ENCODE measurements at places on chromosomes 13 and 19.

GRCh38 chr19:44112802-44113137 is 429 bp upstream of the ZNF225 start:
- no peak for DNase-seq

- no peak for DNase-seq
Observed at GRCh38 chr13:112366907-112367646, 9.1 kb upstream of the SPACA7 start.

- no peak for DNase-seq
Observed at GRCh38 chr13:113078902-113079780, 26.4 kb upstream of the F7 start.

GRCh38 chr19:4732680-4733114 is 9.1 kb upstream of the DPP9 start:
- peak; percentile 45 for DNase-seq

DNA sequence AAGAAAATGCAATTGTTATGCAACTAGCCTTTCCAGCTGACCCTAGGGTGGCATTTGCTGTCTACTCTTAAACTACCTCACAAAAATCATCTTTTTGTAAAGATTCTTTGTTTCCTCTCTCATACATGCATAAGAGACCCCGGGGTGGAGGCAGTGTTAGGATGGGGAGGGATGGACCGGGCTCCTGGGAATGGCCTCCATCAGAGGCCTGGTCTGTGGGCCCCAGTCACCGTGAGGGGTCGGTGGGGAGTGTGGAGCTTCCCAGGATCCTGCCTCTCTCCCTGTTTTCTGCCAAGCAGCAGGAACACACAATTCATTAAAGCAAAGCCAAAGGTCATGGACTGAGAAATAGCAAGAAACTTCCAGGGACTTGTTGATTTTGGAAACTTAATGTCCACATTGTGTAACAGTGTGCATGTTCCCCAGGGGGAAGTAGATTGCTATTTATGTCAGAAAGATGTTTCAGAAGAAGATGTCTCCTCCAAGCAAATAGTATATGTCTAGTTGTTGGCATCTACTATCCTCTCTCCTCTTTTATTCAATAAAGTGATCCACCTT is 241.4 kb downstream of the ENOX1 start:
- no peak for DNase-seq

DNA sequence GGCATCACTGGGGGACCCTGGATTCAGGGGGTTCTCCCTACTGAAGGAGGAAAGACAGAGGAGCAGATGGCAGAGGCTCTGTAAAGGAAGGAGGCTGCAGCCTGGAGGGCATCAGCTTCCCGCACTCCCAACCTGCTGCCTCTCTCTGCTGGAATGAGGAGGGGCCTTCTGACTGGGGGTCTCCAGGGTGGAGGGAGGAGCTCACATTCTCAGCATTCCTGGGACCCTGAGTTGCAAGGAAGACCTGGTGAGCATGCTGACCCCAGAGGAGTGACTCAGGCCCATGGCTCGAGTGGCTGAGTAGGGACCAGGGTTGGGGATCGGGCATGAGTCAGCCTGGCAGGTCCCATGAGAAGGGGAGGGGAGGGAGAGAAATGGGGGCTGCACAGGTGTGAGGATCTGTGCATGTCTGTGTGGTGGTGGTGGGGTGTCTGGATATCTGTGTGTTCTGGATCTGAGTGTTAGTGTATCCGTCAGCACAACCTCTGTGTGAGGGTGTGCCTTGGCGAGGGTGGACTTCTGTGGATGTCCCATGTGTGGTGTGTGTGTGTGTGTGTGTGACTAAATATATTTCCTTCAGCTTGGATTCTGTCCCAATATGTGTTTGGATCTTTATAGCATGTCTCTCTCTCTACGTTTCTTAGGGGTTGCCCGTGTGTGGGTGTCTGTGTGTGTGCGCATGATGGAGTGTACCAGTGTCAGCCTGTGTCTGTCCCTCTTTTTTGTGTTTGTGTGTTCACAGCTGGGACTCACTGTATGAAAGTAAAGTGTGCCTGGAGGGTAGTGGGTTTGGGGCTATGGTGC is 4.6 kb downstream of the AXL start:
- no peak for DNase-seq

- no peak for DNase-seq
Observed at GRCh38 chr13:110070511-110071120, 236.3 kb downstream of the COL4A1 start.

DNA sequence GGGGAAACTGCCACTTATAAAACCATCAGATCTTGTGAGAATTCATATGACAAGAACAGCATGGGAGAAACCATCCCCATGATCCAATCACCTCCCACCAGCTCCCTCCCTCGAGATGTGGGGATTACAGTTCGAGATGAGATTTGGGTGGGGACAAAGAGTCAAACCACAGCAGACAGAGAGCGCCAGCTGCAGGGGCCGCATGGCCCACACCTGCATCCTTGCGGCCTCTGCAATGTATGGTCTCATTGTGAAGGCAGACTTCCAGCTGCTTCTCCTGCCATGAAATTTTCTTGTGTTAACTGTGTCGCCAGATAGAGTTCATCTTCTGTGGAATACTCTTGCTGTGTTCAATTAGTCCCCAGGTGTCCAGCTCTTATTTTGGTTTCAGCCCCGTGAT is 17.3 kb upstream of the SLC15A1 start:
- DNase-seq: no peak

GRCh38 chr13:39399102-39399501 is 203.9 kb downstream of the LHFPL6 start:
- DNase-seq: no peak

DNA sequence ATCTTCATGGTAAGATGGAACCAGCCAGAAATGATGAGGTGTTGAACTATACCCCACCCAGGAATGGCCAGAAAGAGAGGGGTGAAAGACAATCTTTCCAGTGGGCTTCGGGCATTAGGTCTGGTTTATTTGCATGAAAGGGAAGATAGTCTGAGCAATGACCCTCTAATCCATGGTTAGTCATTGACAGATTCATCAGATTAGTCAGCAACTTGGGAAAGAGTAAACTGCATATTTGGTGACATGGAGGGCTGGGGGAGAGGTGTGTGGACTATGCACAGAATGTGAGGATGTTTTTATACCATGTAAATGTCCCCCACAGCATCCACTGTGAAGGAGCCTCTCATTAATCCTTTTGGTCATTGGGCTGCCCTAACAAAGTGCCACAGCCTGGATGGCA is 30.1 kb upstream of the USP12 start:
- DNase-seq: no peak

GRCh38 chr13:33119856-33120543 is 103.8 kb downstream of the KL start:
- DNase-seq: no peak

DNA sequence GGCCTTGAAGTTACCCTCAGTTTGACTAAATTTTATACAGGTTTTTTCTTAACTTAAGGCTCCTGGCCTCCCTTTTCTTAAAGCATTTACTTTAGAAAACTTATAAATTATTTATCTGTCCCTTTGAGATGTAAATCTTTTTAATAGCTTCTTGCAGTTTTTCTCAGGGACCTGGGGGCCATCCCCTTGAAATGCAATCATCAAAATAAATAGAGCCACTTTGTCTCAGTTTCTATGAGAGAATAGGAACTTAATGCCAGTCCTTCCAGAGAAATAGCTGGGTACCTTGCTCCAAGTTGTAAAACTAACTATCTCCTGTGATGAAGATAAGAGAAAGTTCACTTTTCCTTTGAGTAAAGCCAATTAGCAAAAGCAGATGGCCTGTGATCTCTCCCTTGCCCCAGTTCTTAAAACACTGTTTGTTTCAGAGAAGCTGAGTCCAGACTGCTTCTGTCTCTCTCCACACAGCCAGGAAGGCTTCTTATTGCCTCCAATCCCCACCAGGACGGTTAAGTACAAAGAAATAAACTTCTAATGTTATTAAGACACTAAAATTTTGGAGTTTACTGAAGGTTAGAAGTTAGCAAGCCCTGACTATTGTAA is 913.1 kb downstream of the OLFM4 start:
- DNase-seq: no peak

- DNase-seq: no peak
Observed at GRCh38 chr19:14115756-14116155, 1.8 kb downstream of the PRKACA start.

DNA sequence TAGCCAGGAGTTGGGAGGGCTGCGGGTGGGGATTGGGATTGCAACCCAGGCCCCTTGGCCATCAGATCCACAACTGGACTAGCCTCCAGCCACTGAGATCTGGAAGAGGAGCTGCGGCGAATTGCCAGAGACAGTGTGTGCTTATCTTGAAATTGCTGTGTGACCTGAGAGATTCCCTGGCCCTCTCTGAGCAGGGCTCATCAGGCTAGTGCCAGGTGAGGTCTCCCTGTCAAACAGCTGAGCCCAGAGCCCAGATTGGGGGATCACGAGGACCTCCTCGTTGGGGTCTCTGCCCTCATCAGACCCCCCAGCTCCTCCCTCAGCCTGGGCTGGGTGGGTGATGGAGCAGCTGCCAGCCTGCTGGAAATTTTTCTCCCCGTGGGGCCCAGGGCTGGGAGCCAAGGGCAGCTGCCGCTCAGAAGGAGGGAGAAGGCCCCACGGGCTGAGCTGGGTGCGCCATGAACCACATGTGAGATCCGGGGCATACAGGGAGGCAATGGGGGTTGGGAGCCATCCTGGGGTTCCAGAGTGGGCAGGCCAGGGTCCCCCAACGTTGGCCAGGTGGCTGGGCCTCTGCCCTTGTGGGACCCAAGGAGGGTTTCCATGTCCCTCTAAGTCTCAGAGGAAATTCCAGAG is 7.2 kb downstream of the FUT5 start:
- no peak for DNase-seq

- DNase-seq: no peak
Observed at GRCh38 chr13:110337247-110337646, 30.2 kb downstream of the COL4A2 start.

GRCh38 chr13:32086366-32086765 is 54.8 kb downstream of the FRY start:
- DNase-seq: no peak

DNA sequence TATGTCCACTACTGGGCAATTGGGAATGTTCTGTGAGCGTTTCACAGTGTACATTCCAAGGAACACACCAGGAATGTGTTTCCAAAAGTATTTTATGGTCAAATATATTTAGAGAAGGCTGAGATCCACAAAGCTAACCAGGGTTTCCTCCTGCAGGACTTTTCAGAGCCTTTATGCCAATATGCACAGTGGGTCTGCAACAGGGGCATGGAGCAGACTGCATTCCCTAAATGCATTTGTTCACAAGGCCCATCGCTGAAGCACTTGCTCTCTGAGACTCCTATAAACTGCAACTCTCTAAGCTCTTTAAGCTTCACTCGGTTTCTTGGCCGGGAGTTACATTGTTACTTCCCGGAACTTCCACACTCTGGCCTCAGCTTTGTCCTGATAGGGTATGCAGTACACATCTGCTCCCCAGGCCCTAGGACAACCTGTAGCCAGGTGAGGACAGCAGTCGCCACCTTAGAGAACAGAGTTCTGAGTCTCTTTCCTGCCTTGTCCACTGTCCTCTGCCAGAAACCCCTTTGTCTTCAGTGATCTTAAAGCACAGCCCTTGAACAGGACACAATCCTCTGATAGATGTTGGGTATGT is 33.5 kb downstream of the FBN3 start:
- DNase-seq: no peak

GRCh38 chr13:49540552-49540951 is 44.8 kb downstream of the PHF11 start:
- no peak for DNase-seq

GRCh38 chr13:30799356-30799824 is 64.0 kb downstream of the ALOX5AP start:
- no peak for DNase-seq

GRCh38 chr19:45162608-45163143 is 1.9 kb upstream of the NKPD1 start:
- DNase-seq: no peak

GRCh38 chr13:80336776-80337287 is 4.1 kb downstream of the SPRY2 start:
- DNase-seq: no peak

DNA sequence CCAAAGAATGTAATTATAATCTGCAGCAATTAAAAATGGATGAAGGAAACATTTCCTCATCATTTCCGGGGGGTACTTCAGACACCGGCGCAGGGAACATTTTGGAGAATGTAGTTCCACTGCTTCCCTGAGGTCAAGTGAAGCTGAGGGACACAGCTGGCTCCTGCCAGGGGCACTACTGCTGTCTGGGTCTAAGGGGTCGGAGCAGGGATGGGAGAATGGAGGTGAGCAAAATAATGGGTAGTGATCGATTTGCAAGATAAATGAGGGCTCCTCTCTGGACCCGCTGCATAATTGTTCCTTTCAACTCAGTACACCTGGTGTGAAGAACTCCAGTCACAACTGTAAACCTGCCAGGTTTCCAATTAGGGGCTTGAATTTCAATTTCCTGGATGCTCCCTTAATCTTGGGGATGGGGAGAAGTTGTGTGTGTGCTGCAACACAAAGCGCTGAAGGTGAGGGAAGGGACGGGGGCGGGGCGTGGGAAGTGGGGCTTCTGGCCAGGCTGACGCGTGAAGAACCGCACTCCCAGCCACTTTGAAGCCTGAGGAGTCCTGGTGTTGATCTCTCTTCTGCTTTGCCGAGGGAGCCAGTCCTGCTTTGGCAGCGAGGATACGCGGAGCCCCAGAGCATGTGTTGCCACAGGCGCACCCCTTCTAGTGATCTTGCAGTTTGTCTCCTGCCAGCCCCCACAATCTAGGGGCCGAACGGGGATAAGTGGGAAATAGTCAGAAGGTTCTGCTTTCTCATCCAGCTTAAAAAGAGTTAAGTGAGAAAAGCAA is 57.9 kb upstream of the PCDH8 start:
- DNase-seq: no peak

DNA sequence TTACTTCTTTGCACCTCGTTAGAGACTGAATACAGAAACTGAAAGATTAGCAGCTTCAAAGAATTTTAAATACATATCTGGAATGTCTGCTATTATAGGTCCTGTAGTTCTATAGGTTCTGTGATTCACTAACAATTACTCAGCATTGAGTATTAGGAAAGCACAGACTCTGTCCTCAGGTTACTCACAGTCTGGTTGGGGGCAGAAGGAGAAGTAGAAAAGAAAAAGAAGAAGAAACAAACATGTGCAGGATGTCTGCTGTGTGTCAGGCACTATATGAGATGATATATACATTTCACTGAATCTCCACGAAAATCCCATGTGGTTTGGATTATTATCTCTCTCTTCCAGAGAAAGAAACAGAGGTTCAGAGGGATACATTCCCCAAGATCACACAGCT is 40.1 kb downstream of the SERTM1 start:
- DNase-seq: no peak

GRCh38 chr19:36081894-36082293 is 27.2 kb downstream of the WDR62 start:
- DNase-seq: no peak

GRCh38 chr13:37448153-37448552 is 150.4 kb downstream of the POSTN start:
- no peak for DNase-seq

- no peak for DNase-seq
Observed at GRCh38 chr19:29516358-29516725, 9.5 kb upstream of the VSTM2B start.

DNA sequence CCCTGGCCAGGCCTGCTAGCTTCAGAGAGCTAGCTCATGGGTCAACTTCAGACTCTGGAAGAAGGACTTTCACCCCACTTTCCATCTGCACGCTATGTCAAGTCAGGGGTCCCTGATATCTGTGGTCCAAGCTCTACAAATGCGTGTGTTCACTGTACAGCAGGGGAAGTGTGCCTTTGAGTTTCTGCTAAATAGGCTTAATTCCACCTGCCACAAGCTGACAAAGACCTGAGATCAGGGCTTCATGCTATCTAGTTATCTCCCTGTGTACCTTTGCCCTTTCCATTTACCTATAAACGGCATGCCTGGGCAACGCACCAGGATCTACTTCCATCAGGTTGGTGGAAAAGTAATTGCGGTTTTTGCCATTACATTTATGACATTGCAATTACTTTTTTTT is 10.7 kb upstream of the SULT2A1 start:
- no peak for DNase-seq

All from T-helper 2 cell (primary cell).